ENCODE measurements at places on chromosomes 6 and 20.

DNA sequence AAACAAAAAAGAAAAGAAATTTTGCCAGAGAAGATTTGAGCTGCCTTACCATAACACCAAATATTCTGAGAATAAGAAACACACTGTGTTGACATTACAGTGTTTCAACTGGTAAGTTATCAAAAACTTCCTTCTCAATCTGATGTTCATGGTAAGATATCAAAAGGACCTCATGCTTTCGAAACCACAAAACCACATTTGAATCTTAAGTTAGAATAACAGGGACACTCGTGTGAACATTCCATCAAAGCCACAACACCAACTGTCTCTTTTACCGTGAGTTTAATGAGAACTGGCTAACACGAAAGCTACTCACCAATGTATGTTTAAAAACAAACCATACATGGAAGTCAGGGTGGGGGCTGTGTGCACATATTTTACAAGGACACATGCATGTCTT is 73.0 kb upstream of the OPRM1 start:
- DNase-seq: no peak

DNA sequence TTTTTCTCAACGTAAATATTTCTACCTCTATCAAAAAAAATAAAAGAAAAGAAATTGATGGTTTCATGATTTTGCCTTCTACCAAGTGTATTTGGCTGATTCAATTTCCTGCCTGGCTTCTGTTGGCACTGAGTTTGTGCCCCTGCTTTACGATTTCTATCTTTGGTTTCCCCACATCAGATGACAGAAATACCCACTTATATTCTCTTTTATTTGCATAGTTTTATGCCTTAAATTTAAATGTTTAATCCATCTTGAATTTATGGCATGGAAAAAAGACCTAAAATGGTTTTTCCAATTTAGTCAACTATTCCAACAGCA is 34.3 kb downstream of the RNF24 start:
- no peak for DNase-seq

- DNase-seq: no peak
These were observed 684 bp upstream of the MED23 start for GRCh38 chr6:131628726-131629125.

- peak; percentile 14 for DNase-seq
These were observed 2.5 kb downstream of the NTSR1 start for GRCh38 chr20:62710886-62711702.

GRCh38 chr6:13272131-13273046 is 55.9 kb downstream of the TBC1D7 start:
- DNase-seq: no peak

GRCh38 chr6:158626360-158627167 is 18.0 kb downstream of the DYNLT1 start:
- no peak for DNase-seq

DNA sequence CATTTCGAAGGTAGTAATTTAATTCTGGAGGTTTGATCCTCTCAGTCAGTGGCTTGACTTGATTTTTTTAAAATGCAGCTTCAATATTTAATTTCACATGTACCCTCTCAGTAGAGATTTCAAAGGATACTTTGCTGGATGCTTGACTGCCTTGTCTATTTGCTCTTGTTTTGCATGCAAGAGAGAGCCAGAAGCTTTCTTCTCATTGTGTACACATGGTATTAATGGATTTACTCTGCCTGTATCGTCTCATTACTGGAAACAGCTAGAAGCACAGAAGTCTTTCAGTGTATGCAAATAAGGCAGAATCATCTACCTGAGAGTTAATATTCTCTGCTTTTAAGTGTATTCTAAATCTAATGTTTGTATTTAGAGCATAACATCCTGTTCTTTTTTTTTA is 84.3 kb upstream of the FOXO3 start:
- DNase-seq: no peak

GRCh38 chr6:138371720-138372119 is 6.0 kb upstream of the SMIM28 start:
- no peak for DNase-seq

DNA sequence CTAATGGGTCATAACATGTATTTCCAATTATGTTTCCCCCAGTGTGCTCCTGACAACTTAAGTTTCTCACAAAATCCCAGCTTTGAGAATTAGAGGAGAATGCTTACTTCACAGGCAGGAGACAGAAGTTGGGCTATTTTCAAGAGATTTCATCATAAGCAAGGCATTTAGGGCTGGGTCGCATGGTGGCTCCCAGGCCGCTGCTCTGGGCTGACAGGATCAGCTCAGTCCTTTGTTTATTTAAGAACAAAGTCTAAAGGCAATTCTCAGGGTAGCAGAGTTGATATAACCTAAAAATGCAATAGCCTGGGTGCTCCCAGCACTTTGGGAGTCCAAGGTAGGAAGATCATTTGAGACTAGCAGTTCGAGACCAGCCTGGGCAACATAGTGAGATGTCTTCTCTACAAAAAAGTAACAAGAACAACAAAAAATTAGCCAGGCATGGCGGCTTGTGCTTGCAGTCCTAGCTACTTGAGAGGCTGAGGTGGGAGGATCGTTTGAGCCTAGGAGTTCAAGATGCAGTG is 10.9 kb downstream of the FOXQ1 start:
- no peak for DNase-seq

GRCh38 chr6:139920776-139921100 is 546.3 kb upstream of the CITED2 start:
- no peak for DNase-seq

GRCh38 chr6:111758608-111759329 is 114.5 kb downstream of the FYN start:
- no peak for DNase-seq

GRCh38 chr6:167401525-167402194 is 76.8 kb downstream of the TTLL2 start:
- no peak for DNase-seq

DNA sequence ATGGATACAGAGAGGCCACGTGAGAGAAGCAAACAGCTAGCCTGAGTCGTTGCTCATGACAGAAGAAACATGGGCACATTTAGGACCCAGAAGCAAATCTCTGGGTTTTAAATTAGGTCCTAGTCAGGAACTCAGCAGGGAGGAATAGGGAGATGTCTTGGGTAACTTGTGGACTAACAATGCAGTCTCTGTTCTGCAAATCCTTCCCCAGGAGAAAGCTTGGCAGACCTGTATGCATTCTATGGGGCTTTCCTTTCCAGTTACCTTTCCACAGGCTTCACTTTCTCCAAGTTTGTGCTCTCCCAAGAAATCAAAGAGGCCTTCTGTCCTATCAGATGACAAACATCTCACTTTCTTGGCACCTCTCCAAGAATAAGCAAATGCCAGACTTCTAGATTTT is 47.2 kb upstream of the PLCB4 start:
- no peak for DNase-seq

GRCh38 chr6:30821862-30822784 is 62.2 kb upstream of the DDR1 start:
- no peak for DNase-seq

- DNase-seq: no peak
These were observed 274.7 kb upstream of the ID4 start for GRCh38 chr6:19562468-19562867.

DNA sequence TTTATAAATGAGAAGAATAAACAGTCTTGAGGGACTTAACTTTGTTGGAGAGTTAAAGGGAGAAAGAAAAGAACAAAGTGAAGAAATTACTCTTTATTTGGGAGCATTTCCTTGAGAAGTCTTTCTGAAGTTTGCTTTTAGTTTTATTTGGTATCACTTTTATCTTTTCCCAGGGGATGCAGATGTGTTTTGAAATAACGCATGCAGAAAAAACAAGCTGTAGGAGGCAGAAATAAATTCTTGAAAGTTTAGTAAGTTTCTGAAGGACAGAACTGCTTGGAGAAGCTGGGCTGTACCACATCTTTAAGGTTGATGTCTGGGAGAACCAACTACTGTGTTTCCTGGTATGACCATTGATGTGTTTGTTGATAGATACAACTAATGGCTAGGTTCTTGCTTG is 75.0 kb downstream of the PLCB4 start:
- DNase-seq: no peak
